ENCODE measurements at places on chromosomes 7 and 10.

DNA sequence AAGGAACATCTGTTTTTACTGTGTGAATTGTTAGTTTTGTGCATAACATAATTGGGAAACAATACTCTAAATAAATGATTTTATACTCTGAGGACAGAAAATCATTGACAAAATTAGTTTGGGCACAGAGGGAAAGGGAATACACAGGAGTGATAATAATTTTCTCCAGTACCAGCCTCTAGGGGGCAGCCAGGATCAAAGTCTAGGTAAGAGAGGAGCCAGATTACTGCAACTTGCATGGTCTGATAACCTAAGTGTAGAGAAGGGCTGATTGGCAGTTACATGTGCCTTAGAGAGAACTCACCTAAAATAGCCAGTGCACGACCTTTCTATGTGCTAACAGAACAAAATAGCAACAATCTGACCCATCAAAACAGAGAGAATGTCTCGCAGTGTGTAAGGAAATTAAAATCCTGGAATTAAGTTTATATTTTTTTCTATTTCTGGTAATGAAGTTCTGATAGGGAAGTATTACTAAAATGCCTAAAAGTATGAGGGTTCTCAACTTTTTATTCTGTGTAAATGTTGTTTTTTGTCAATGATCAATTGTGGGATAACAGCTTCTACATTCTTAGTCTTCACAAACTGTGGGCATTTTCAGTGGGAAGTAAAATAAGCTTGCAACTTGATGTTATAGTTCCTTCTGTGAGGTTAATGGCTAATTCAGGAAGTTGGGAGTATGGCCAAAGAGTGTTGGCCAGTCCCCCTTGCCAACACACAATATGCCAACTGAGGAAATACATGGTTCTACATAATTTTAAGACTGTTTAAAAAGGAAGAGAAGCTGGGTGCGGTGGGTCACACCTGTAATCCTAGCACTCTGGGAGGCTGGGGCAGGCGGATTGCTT, 66.4 kb downstream of the EXOC6 start:
- peak; percentile 7 for DNase-seq

DNA sequence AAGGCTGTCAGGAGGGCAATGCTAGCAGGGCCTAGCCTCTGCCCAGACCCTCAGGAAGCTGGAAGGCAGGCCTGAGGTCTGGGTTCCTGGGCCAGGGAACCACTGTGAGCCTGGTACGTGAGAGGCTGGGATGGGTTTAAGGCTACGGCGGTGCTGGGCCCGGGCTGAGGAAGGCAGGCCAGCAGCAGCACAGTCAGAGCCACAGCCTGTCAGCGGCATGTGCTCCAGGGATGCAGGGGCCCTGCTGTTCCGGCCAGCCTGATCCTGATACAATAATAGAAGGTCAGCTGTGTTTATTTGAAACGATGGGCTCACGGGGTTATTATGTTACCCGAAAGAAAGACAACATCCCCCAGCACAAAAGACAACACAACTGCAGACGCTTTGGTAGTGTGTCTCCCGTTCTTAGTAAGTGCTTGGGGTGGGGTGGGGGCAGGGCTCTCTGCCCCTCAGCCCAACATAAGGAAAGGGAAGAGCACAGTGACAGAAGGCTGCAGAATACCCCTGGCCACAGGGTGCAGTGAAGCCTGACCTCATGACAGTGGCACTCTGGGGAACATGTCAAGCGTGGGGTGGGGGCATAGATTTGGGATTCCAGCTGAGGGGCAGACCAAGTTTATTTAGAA, 95.0 kb downstream of the COL13A1 start:
- DNase-seq: no peak

DNA sequence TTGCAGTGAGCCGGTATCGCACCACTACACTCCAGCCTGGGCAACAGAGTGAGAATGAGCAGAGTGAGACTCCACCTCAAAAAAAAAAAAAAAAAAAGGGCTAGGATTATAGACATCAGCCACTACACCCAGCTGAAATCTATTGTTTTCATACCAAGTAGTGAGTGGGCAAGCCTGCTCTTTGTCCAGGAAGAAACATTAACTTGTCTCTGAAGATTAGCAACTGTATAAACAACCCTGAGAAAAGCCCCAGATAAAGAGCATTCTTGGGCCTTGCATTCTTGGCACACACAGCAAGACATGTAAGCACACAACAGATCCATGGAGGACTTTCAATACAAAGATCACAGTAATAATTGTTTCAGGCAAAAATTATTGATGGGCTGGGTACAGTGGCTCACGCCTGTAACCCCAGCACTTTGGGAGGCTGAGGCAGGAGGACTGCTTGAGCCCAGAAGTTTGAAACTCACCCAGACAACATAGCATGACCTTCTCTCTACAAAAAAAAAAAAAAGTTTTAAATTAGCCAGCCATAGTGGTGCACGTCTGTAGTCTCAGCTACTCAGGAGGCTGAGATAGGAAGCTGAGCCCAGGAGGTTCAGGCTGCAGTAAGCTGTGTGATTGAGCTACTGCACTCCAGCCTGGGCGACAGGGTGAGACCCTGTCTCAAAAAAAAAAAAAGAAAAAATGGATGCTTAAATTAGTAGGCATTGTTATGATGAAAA, 4.4 kb downstream of the PSPH start:
- peak; percentile 73 for DNase-seq

DNA sequence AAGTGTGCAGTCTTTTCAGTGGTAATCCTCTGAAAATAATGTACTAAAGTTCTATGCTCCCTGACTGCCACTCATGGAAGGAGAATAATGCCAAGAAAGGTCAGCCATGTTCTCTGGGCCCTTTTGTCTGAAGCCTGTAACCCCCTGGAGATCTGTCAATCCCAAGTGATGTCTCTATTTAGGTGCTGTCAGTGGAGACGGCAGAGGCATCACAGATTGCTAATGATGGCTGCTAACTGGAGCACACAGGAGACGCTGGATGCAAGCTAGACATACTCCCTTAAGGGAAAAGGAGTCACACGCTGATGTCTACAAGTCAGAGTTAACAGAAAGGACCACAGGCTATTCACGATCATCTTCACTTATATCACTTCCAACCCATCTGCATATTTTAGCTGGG, 118.8 kb downstream of the RSU1 start:
- no peak for DNase-seq

- no peak for DNase-seq
Measured at GRCh38 chr7:132548489-132549078, 27.7 kb downstream of the PLXNA4 start.

GRCh38 chr7:26508481-26508880, 216.8 kb downstream of the SNX10 start:
- no peak for DNase-seq

- DNase-seq: no peak
Measured at GRCh38 chr10:124650820-124651401, 93.3 kb downstream of the FAM53B start.

DNA sequence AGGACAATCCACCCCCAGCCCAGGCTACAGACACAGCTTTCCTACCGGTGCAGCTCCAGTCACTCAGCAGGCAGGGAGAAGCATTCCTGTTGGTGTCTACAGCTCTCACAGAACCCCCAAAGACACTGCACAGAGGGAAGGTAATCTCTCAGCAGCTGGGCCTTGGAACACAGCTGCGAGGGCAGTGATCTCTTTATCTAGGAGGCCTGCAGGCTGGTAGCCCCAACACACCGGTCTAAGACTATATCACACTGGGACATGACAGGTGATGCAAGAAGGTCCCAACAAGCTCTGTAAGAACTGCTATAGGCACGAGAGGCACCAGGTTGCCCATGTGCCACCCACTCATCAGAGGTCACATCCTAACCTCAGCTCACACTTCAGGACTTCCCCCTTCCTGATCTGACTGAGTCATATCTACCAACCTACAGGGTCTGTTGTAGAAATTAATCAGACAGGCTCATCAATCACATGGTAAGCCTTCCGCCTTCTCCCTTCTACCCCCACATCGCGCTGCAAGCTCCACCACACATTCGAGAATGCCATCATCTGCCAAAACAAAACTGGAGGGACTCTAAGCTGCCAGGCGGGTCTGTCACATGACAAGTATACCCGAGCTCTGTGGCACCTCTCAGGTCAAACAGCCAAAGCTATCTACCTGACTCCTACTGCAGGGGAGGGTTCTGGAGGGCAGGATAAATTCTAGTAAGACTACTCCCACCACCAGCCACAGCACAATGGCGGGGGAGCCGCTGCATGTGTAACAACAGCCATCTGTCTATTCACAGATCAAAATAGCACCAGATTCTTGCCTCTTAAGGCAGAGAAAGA, 26.1 kb downstream of the FAM53B start:
- DNase-seq: no peak

DNA sequence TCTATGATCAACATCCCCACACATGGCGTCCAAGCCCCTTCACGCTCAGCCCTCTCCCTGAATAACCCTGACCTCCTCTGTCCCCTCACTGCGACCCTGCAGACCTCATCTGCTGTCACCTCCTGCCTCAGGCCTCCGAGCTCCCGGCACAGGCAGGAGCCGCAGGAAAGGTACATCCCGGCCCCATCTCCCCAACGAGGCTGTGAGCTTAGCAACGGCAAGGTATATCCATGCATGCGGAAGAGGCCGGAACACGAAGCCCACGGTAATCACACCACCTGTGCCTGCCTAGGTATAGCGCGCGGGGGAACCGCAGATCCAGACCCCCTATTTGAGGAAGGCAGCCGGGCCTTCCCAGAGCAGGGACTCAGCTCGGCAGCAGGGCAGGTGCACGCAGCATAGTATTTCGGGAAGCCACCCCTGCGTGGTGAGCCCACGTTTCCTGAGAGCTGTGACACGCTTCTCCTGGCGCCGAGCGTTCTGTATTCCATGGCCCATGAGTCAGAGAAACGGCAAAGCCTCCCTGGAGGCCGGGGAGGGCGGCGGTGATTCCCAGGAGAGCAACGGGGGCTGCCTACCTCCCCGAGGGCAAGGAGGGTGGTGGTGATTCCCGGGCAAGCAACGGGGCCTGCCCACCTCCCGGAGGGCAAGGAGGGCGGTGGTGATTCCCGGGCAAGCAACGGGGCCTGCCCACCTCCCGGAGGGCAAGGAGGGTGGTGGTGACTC, 50.1 kb upstream of the DNAAF5 start:
- DNase-seq: no peak

GRCh38 chr10:81179805-81180452, 642.2 kb downstream of the SH2D4B start:
- no peak for DNase-seq

DNA sequence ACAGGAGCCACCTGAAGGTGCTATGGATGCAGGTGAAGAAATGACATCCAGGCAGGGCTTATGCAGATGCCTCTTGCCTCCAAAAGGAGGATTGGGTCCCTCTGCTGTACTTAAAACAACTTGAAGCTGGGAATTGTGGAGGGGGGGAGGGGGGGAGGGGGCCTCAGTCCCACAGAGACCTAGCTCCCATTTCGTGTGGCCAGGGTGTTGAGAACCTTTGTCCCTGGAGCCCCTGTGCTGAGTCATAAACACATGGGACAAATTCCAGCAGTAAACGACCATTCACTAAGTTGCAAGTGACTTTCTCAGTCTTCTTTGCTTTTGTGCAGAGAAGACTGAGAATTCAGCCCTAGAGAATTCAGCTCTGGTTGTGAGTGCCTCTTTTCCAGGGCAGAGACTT, 96.5 kb upstream of the PODXL start:
- no peak for DNase-seq

DNA sequence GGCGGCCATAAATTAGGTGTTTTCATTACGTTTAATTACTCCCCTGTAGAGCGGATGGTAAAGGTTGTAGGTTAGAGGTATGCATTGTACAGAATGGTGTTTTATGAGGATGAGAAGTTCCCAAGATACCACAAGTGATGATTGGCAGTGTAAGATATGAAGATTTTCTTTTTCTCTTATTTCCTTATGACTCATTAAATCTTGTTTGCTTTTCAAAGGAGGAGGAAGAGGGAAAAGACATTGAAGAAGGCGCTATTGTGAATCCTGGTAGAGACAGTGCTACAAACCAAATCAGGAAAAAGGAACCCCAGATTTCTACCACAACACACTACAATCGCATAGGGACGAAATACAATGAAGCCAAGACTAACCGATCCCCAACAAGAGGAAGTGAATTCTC, 133.9 kb downstream of the AASS start:
- no peak for DNase-seq
